ENCODE measurements at places on chromosomes 2 and 18.

DNA sequence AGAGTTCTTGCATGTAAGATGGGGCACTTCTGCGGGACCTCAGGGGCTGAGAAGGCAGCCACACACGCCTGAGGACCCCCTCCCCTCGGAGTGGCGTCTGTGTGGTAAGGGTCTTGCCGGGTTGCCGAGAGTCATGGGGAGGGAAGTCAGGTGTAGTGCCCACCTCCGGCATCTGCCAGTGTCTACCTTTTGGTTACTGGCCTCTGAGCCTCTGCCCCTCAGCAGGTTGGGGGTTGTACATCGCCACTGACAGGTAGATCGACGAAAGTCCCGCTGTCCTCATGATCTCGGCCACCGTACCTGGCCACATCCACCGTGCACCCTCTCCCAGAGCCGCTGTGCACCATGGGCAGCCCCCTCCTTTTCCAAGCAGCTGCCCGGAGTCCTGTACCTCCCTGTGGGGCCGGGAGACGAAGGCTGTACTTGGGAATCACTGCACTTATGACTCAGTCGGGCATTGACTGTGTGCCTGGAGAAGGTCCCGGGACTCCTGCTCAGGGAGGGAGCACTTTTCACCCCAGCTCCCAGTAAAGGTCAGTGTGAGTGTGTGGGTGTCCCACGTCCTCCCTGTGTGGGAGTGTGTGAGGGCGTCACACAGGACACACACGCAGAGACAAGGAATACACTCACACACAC lies 332.4 kb upstream of the MYT1L start:
- H3K36me3 ChIP-seq, result no peaks in the 10 kb centered on the region
- no peak for DNase-seq
- H3K4me1 ChIP-seq, result no peaks in the 10 kb centered on the region

GRCh38 chr2:109692013-109692743 lies 78.0 kb downstream of the SOWAHC start:
- peaks cover 12% of the 10 kb centered on the region for H3K4me1 ChIP-seq
- H3K27me3 ChIP-seq, result no peaks in the 10 kb centered on the region
- no peak for DNase-seq

- peak overlapping the region; percentile 34 for H3K27ac ChIP-seq
- peak; percentile 9 for DNase-seq
- peaks cover 3% of the 10 kb centered on the region for H3K4me1 ChIP-seq
- no peaks in the 10 kb centered on the region for H3K36me3 ChIP-seq
Observed at GRCh38 chr2:219997341-219997851, 370.0 kb downstream of the SLC4A3 start.

DNA sequence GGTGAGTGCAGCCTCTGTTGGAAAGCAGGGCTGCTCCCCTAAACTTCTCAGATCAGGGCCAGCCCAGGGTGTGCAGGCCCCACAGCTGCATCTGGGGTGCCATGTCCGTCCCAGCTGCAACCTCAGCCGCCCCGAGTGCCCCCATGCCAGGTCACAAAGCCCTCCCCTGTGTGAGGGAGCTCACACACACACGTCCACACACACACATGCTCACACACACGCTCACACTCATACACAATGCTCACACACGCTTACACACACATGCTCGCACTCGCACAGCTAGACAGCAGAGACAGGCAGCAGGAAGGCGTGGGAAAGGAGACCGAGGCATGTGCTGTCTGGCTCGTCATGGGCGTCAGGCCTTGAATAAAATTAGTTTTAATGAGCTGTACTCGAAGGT lies 55.4 kb downstream of the ADI1 start:
- no peaks in the 10 kb centered on the region for H3K4me1 ChIP-seq
- no peak overlapping the region for H3K4me3 ChIP-seq
- no peak for DNase-seq
- no peaks in the 10 kb centered on the region for H3K27me3 ChIP-seq
- no peak overlapping the region for H3K27ac ChIP-seq
- H3K36me3 ChIP-seq, result peaks cover 13% of the 10 kb centered on the region

DNA sequence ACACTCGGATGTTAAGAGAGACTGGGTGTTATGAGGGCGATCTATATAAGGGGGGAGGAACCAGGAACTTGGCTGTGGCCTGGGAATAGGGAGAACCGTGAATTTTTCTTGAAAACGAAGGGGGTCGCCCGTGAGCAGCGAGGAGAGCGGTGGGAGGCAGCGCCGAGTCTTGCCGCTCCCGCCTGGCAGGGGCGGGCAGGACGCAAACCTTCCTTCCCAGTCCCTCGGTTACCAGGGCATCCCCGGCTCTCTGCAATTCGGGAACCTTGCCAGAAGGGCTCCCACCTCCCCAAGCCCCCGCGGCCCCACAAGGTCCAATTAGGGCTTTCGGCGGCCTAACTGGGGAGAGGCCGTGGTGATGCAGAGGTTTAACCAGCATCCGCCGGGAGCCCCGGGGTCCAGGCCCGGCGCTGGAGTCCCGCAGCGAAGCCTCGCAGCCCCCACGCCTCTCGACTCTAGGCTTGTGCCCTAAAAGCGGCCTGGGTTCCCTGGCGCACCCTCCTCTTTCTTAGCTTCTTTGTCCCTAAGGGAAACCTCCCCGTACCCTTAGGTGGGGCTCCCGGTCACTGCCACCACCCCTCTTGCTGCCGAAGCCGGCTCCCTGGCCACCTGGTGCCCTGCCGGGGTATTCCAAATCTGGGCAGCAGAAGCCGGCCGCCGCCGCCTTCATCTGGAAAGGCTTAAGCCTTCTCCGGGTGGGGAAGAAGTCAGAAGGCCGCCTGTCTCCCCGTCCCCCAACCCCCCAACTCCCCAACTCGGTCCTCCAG lies 680 bp upstream of the FHOD3 start:
- no peaks in the 10 kb centered on the region for H3K36me3 ChIP-seq
- no peaks in the 10 kb centered on the region for H3K27me3 ChIP-seq
- peak overlapping the region; percentile 53 for H3K4me3 ChIP-seq
- peak overlapping the region; percentile 42 for H3K27ac ChIP-seq
- H3K4me1 ChIP-seq, result peaks cover 3% of the 10 kb centered on the region

DNA sequence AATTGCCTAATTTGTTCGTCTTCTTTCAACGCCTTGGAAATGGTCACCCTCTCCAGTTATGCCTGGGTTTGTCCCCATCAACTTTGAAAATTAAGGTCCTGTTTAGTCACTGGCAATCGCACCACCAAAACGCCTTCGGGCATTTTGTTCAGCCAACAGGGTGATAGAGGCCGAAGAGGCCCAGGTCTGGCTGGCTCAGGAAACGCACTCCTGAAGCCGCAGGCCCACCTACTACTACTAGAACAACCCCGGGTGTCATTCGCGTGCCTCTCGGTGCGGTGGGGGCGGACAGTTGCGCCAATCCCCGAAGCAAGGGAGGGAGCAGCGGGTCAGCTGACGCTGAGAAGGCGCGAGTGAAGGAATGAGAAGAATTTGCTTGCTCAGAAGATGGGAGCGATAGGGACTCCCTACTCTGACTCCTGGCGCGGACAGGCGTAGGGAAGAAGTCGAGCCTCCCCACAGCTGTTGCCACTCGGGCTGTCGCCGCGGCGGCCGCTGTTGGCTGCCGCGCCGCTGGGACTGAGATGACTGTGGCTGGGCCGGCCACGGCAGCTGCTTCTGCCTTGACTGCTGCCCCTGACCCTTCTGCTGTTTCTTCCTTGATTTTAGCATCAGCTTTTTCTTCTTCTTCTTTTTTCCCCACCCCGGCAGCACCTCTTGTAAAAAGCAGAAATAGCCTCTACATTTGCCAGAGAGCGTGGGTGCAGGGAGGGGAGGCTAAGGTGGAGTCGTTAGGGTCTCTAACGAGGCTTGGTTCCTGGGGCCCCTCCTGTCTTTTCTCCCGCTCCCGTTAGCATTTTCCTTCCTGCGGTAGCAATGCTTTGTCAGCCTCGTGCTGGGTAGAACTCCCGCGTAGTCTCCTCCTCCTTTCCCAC lies 387.6 kb downstream of the FIGN start:
- no peaks in the 10 kb centered on the region for H3K36me3 ChIP-seq
- H3K27ac ChIP-seq, result no peak overlapping the region
- no peak overlapping the region for H3K4me3 ChIP-seq
- peaks cover 13% of the 10 kb centered on the region for H3K4me1 ChIP-seq

DNA sequence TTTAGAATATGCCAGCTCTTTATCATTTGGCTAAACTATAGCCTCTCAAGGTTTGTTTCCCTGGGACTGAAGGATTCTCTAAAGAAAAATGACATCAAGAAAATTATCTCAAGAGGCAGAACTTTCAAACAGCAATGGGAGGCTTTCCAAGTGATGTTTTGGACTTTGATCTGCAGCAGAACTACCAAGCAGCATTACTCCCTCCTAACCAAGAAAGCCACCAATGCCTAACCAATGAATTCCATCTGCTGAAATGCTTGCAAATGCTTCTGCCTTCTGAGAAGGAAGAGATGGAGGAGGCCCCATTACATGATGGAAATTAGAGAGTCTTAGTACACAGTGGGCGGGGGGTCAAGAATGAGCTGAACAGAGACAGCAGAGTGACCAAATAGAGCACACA lies 95.1 kb upstream of the SLC35G4 start:
- peaks cover 3% of the 10 kb centered on the region for H3K27me3 ChIP-seq
- no peak for DNase-seq
- no peaks in the 10 kb centered on the region for H3K36me3 ChIP-seq
- H3K4me1 ChIP-seq, result no peaks in the 10 kb centered on the region
- H3K27ac ChIP-seq, result no peak overlapping the region
- H3K4me3 ChIP-seq, result no peak overlapping the region

DNA sequence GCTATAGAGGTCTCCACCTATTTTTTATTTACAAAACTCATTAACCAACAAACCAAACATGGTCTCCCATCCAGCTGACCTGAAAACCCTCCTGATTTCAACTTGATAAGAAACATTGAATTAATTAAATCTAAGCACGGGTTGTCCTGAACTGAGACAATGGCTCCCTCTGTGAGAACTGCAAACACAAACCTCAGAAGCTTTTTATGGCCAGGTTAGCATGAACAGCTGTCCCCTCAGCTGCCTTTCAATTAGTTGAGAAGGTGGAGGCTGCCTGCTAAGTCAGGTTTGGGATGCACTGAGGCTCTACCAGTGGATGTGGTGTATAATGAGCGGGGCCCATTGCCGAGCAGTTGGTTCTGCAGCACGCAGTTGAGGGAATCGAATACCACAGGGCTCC lies 258.5 kb upstream of the DDX18 start:
- no peak overlapping the region for H3K27ac ChIP-seq
- H3K4me1 ChIP-seq, result no peaks in the 10 kb centered on the region
- H3K27me3 ChIP-seq, result no peaks in the 10 kb centered on the region

DNA sequence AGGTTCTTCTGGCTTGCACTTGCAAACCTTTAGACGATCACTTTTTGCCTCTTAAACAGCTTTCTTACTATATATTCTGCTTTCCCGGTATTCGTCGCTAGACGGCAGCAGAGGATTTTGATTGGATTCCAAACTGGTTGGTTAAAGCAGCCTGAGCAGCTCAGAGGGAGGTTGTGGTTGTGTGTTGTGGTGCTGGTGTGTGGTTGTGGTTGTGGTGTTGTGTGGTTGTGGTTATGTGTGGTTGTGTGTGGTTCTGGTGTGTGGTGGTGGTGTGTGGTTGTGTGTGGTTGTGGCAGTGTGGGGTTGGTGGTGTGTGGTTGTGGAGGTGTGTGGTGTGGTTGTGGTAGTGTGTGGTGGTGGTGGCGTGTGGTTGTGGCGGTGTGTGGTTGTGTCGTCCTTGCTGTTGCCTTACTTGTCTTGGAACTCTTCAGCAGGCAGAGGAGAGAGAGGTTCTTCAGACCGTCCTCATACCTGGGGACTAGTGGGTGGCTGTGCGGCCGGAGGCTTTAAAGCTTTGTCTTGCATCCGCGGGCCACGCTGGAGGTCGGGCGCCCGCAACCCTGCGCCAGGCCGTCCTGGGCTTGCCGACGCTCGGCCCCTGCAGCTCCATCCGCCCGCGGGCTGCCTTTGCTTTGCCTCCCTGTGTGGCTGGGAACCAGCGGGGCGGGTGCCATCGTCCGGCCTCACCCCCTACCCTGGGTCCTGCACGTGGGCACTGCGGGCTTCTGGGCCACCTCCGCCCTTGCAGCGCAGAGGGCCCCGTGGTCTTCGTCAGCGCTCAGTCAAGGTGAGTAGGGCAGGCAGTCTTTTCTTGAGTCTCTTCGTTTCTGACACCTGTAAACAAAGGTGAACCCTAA lies 190.8 kb downstream of the ARHGAP28 start:
- H3K4me3 ChIP-seq, result no peak overlapping the region
- peaks cover 5% of the 10 kb centered on the region for H3K27me3 ChIP-seq
- peak; percentile 19 for DNase-seq
- no peak overlapping the region for H3K27ac ChIP-seq

GRCh38 chr18:78496079-78496478 lies 483.5 kb upstream of the SALL3 start:
- H3K27ac ChIP-seq, result no peak overlapping the region
- no peaks in the 10 kb centered on the region for H3K4me1 ChIP-seq
- no peak overlapping the region for H3K4me3 ChIP-seq

DNA sequence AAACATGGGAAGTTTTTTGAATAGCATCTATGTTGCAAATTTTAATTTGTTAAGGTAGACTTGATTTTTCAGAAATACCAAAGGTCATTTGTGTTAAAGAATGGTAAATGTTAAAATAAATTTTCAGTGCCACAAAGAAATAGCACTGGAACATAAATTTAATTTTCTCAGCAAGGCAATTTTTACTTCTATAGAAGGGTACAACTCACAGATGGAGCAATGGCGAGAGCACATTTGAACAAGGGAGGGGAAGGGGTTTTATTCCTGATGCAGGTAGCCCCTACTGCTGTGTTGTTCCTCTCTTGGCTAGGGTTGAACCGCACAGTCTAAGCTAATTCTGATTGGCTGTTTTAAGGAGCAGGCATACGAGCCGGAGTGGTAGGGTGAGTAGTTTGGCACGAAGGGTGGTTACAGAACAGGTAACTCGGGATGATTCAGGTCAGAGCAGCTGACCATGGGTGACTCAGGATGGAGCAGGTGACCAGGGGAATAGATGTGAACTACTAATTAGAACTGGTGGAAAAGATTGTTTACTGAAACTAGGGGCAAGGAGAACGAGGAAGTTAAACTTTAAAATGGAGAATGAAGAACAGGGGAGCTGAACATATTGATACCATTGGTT lies 50.1 kb upstream of the PSME4 start:
- no peaks in the 10 kb centered on the region for H3K4me1 ChIP-seq
- no peak overlapping the region for H3K27ac ChIP-seq
- H3K27me3 ChIP-seq, result no peaks in the 10 kb centered on the region
- DNase-seq, result no peak
- no peaks in the 10 kb centered on the region for H3K36me3 ChIP-seq
- H3K4me3 ChIP-seq, result no peak overlapping the region

GRCh38 chr18:10563886-10564285 lies 38.1 kb downstream of the NAPG start:
- H3K27ac ChIP-seq, result no peak overlapping the region
- no peak for DNase-seq
- H3K36me3 ChIP-seq, result no peaks in the 10 kb centered on the region
- H3K4me1 ChIP-seq, result peaks cover 24% of the 10 kb centered on the region
- H3K4me3 ChIP-seq, result no peak overlapping the region

DNA sequence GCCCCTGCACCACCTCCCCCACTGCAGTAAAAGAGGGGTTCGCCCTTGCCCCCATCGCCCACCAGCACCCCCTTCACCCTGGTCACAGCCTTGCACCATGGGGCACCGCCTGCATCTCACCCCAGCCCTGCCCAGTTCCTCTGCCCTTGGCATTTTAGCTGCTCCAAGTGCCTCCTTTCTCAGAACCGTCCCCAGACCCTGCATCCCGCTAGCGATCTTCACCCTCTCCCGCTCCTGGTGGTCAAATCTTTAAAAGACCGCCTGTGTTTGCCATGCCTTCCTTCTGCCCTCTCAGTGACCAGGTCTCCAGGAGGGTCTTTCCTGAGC lies 114.7 kb upstream of the OTOS start:
- peaks cover 35% of the 10 kb centered on the region for H3K4me1 ChIP-seq
- no peaks in the 10 kb centered on the region for H3K36me3 ChIP-seq
- no peak overlapping the region for H3K27ac ChIP-seq

GRCh38 chr2:183244300-183244844 lies 120.1 kb downstream of the NUP35 start:
- H3K4me1 ChIP-seq, result peaks cover 24% of the 10 kb centered on the region
- DNase-seq, result no peak
- no peaks in the 10 kb centered on the region for H3K27me3 ChIP-seq
- no peaks in the 10 kb centered on the region for H3K36me3 ChIP-seq

Measured in keratinocyte (primary cell).